Amniotic stem cell (primary cell): ENCODE measurements at places on chromosomes 5 and 9.
A peak's percentile ranks its signal among the peaks of the same experiment; 100 is the strongest.

- no peak for DNase-seq
These were observed 1821.0 kb downstream of the EFNA5 start for GRCh38 chr5:105849701-105850100.

DNA sequence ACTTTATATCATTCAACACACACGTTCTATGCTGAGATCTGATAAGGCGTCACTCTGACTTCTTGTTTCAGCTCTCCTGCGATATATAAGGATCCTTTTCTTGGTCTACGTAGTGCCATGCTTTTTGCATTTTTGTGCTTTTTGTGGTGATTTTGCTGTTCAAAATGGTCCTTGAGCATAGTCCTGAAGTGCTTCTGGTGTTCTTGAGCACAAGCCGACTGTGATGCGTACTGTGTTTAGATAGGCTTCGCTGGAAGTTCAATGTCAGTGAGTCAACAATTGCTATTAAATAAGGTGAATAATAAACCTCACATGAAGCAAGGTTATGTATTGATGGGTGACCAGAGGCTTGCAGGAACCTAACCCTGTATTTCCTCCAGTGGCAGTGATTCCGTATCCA lies 46.8 kb downstream of the ACO1 start:
- DNase-seq = no peak

DNA sequence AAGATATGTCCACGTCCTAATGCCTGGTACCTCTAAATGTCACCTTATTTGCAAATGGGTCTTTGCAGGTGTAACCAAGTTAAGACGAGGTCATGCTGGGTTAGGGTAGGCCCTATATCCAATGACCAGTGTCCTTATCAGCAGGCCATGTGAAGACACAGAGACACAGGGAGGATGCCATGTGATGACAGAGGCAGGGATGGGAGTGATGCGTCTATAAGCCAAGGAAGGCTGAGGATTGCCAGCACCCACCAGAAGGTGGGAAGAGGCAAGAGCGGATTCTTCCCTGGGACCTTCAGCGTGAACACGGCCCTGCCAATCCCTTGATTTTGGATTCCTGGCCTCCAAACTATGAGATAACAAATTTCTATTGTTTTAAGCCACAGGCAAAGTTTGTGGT lies 123.4 kb upstream of the CXCL14 start:
- no peak for DNase-seq

DNA sequence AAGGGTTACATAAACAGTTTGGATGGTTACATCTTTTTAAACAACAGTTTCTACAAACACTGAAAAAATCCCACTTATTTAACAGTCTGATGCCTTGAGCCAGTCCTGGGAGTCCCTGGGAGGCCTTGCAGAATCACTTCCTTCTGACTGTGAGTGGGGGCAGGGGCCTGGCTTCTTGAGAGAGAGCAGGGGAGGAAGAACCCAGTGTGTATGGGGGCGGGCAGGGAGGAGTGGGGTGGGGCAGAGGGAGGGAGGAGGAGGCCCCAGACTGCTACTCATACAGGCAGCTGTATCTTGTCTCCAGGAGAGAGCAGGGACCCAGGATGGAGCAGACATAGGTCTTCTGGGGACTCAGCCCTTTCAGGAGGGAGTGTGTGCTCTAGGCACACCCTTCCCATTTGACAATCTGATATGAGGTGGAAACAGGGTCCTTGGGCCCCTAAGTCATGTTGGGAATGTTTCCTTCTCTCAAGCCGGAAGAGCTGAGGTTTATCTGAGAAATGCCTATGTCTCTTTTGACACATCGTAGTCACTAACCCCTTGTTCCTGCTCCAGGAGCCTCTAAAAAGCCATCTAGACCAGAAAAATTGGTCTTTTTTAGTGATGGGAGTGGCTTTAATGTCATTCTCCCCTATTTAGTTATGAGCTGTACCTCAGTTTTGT lies 52.8 kb downstream of the IRF1 start:
- DNase-seq = no peak

DNA sequence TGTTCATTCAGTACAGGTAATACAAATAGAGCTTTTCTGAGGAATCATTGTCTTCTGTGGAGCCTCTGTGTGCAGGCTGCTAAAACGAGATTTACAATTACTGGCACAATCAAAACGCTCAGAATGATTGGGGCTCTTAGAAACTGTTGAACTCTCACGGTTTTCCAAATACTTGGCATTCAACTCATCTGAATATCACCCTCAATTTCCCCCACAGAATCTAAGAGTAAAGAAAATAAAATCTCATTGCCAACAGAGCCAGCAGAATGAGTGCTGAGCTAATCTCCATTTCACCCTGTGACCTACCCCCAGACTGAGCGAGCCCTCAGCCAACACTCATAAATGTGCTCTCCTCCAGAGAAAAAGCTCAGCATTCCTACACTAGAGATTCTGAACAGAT lies 35.3 kb upstream of the TMED7 start:
- DNase-seq = no peak

- no peak for DNase-seq
These were observed 105.9 kb downstream of the MRPS27 start for GRCh38 chr5:72214168-72214567.

- DNase-seq = no peak
These were observed 67.1 kb downstream of the ADAMTS12 start for GRCh38 chr5:33824516-33825195.

- no peak for DNase-seq
These were observed 173.2 kb downstream of the RGS3 start for GRCh38 chr9:113636693-113637092.

- no peak for DNase-seq
These were observed 212.6 kb upstream of the TARS1 start for GRCh38 chr5:33228149-33228548.

DNA sequence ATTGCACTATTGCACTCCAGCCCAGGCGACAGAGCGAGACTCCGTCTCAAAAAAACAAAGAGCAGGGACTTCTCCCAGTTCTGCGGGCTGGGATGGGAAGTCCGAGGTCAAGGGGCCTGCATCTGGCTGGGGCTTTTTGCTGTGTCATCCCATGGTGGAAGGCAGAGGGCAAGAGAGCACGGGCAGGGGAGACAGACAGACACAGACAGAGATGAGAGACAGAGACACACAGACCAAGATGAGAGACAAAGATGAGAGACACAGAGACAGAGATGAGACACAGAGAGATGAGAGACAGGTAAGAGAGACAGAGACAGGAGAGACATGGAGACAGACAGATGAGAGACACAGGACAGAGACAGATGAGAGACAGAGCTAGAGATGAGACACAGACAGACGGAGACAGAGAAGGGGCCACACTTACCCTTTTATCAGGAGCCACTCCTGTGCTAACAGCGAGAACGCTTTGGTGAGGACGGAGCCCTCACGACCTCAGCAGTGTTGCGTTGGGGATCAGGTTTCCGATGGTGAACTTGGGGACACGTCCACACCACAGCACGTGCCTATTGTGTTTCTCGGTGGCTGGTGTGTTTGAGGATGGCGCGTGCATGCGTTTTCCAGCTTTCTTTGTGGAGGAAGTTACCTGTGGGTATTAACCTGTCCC lies 8.9 kb upstream of the TOR4A start:
- no peak for DNase-seq

- DNase-seq = no peak
These were observed 2.3 kb upstream of the TOR4A start for GRCh38 chr9:137275203-137275587.

DNA sequence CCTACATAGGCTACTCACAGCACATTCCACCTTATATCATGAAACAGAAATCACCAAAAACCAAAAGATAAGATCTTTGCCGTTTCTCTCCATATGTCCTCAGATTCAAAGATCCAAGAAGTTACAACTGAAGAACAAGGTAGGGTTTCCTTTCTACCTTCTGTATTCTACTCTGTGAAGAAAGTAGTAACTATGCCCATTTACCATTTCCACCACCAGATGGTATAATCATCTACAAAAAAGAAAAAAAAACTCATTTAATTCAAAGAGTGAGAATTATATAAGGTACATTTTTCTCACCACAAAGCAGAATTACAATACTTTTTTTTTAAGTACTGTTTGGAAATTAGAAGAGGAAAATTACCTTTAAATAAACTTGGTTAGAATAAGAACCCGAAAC lies 172.6 kb upstream of the PTGER4 start:
- no peak for DNase-seq

- DNase-seq = no peak
These were observed 213.4 kb upstream of the ELL2 start for GRCh38 chr5:96175090-96175489.

DNA sequence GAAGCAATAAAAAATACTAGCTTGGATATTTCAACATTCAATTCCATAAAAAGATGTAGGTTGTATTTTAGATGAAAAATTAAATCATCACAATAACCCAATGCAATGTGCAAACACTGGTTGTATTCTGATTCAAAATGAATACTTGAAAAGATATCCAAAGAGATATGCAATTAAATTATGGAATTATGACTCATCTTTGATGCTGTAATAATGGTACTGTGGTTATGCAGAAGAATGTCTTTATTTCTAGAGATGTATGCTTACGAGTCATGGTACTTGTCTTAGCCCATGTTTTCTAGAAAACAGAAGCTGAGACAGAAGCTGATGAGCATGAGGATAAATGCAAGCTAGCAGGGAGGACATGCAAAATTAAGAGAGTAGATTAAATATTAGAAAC lies 1941.4 kb upstream of the NUDT12 start:
- DNase-seq = no peak

- DNase-seq = no peak
These were observed 56.5 kb downstream of the PDE4D start for GRCh38 chr5:59837071-59837470.

- peak; percentile 1 for DNase-seq
These were observed 41.2 kb downstream of the RCL1 start for GRCh38 chr9:4833781-4834560.

GRCh38 chr5:1641041-1641440 lies 117.3 kb upstream of the LPCAT1 start:
- DNase-seq = no peak

DNA sequence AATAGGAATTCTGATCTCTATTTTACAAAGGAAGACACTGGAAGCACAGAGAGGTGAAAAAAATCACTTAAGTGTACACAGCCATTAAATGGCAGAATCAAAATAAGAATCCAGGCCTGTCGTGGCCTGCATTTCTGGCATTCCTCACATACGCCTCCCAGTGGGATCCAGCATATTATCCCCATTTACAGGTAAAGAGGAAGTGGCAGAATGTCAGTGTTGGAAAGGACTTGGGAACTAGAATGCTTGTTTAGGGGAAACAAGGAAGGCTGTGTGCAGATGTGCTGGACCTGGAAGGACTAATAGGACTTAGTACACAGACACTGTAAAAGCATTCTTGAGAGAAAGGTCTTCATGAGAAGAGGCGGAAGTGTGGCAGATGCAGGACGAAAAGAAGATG lies 241.8 kb downstream of the TRIM32 start:
- no peak for DNase-seq

GRCh38 chr9:79701651-79702050 lies 129.9 kb downstream of the TLE4 start:
- DNase-seq = no peak

DNA sequence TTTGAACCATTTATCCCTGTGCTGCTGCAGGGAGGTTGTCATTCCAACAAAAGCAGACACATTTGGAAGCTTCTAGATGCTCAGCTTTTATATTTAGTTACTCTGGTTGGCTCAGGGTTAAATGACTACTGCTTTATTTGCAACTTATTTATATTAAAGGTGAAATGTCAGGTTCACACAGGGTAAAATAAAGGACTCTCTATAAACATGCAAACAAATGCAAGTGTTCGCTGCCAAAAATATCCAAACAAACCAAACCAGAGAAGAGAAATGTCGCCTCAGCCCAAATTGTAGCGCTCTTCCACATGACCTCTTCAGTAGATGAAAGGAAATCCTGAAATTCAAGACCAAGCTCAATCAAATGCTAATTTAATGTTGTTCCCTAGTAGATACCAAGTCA lies 57.0 kb upstream of the LIFR start:
- DNase-seq = no peak

- no peak for DNase-seq
These were observed 466.0 kb upstream of the ARRDC3 start for GRCh38 chr5:91849069-91849468.

DNA sequence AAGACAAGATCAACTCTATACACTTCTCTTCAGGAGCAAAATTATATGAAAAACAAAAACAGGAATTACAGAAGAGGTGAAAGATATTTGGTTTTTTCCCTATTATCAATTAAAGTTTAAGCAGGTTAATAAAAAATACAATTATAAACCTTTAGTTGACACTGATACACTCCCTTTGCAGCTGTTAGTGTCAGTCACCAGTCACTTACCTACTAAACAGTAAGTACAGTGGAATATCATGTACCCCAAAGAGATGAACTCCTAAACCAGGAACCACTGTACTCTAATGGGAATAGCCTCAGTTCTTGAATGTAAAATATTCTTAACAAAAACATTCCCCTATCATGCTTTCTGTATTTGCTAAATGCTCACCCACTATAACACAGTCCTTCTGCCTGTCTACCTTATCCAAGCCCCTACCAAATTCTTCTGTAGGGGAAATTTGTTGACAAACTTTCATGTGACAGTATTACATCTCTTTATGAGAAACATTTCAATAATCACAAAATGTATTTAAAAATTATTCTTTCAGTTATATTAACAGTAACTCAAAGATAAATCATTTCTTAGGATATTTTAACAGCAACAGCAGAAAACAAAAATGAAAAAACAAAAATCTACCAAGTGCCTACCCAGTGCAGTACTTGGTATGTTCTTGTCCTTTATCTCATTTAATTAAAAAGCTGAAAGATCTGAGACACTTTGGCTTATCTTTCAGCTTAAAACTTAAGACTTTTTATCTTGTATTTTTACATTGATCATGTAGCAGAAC lies 212.8 kb downstream of the MLLT3 start:
- DNase-seq = no peak

DNA sequence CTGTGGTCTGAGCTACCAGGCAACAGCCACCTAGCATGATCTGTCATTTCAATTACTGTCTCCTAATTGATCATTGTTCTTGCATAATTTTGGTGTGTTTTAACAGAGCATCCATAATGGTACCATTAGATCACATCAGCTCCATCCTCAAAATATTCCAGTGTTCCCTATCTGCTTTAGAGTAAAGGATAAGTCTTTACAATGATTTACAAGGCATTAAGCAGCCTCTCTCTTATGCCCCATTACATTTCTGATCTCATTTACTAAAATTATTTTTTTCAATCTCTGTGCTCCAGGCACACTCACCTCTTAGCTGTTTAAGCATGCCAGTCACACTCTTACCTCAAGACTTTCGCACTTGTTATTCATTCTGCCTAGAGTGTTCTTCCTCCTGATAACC lies 389.9 kb upstream of the PTPRD start:
- no peak for DNase-seq

GRCh38 chr9:27212621-27213020 lies 84.3 kb downstream of the EQTN start:
- no peak for DNase-seq

- DNase-seq = no peak
These were observed 76.2 kb downstream of the MRPL36 start for GRCh38 chr5:1723476-1723875.

GRCh38 chr9:4784403-4784802 lies 8.3 kb upstream of the RCL1 start:
- no peak for DNase-seq

DNA sequence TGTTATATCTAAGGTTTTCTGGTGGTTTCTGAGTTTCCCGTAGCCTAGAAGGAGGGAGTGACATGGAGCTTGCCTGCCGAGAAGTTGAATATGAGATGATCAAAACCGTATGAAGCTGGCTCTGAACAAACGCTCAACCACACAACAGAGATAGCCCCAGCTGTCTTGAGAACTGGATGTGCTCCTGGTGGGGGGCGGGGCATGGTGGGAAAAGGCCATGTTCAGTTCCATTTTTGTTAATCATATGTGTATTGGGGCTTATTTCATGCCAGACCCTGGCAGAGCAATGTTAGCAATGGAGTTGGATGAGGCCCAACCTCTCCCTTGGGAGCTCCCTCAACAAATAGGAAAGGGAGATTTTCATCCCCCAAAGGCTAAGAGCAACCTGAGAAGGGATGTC lies 4.8 kb downstream of the CCL19 start:
- DNase-seq = no peak
